Neuronal stem cell (in vitro differentiated cells): ENCODE measurements at places on chromosomes 4 and X.

- no peak for DNase-seq
Observed at GRCh38 chr4:5340991-5341451, 289.7 kb downstream of the STK32B start.

- no peak for DNase-seq
Observed at GRCh38 chrX:13688384-13688957, 457 bp upstream of the RAB9A start.

- DNase-seq = no peak
Observed at GRCh38 chr4:140448162-140448561, 20.7 kb upstream of the CLGN start.

DNA sequence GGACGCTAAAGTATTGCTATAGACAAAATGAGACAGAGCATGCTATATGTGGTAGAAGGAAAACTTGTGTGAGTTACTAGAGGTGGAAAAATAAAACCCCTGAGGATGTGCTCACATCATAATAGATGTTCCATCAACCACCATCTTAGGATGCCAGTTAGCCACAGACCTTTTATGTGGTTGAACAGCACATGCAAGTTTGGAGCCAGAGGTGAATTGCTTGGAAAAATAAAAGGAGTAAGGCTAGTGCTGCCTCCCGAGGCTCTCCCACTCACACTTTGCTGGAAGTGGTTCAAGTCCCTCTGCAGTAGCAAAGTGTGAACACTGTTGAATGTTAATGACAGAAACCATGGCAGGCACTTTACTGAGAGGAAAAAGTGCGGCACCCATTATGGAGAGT is 39.4 kb upstream of the PPARGC1A start:
- DNase-seq = no peak

- DNase-seq = no peak
Observed at GRCh38 chrX:103780336-103781061, 3.9 kb downstream of the PLP1 start.

GRCh38 chrX:132669142-132669541 is 180.3 kb upstream of the MBNL3 start:
- no peak for DNase-seq

DNA sequence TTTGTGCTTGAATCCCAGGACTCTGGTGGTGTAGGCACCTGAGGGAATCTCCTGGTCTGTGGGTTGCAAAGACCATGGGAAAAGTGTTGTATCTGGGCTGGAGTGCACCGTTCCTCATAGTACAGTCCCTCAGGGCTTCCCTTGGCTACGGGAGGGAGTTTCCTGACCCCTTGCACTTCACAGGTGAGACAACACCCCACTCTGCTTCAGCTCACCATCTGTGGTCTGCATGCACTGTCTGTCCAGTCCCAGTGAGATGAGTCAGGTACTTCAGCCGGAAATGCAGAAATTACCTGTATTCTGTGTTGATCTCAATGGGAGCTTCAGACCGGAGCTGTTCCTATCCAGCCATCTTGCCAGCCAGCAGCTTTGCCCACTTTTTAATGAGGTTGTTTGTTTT is 353.0 kb upstream of the IRS4 start:
- no peak for DNase-seq

DNA sequence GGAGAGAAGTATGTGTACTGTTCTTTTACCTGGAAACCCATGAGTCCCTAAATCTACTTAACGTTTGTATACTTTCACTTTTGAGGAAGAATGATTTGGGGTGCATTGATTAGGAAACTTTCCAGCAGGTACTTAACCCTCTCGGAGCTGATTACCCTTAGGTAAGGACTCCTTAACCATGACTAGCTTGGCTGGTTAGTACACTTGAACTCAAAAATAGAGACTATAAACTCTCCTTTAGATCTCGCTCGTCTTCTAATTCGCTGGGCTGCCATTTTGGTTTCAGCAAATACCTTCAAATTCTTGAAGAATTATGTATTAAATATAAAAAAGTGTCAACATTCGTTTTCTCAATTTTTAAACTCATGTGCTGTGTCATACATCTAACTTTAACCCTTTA is 2.0 kb downstream of the USP9X start:
- DNase-seq = no peak

DNA sequence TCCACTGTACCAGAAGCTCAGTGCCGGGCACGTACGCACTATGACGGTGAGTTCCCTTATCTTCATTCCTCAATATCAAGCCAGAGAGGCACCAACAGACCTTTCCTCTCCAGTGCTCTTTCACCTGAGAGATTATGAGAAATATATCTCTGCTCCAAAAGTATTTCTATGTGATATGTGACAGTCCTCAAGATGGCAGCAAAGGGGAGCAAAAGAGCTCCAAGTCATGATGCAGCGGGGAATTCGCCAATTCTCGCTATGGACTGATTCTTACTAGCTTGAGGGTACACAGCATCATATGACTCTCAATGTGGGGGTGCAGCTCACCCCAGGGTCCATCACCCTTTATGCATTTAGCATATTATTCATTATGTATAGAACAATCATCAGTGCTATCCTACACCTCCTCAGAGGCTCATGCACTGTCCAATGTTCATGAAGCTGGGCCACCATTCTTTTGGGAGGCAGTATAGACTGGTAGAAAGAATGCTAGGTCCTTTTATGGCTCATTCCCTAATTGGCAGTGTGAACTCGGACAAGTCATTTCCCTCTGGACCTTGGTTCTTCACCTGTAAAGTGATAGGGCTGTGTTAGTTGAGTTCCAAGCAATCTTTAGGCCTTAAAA is 12.8 kb upstream of the IQSEC2 start:
- DNase-seq = no peak

GRCh38 chr4:185261946-185262345 is 52.5 kb downstream of the SNX25 start:
- DNase-seq = no peak

DNA sequence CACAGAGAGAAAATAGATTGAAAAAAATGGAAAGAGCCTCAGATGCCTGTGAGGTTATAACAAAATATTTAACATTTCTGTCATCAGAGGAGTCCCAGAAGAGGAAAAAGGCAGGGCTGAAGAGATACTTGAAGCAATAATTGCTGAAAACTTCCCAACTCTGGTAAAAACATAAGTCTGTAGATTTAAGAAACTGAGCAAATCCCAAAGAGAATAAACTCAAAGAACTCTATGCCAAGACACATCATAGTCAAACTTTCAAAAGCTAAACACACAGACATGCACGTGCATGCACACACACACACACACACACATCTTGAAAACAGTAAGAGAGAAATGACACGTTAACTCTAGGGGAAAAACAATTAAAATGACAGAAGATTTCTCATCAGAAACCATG is 94.1 kb downstream of the SLC16A2 start:
- DNase-seq = no peak

DNA sequence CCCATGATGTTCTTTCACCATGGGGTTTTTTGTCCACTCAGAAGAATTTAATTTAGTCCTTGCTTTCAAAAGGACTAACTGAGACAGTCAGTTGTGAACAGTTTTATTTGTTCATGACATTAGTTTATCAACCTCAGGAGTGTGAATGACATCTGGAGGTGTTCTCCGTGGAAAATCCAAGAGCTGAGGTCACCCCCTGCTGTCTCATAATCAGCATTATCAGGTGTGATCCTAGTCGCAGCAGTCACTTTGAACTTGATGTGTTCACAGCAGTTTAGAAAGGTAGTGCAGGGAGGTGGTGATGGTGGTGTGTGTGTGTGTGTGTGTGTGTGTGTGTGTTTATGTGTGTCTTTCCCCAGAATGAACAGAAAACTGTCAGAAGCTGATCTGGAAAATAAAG is 1760.8 kb upstream of the PCDH10 start:
- no peak for DNase-seq

- DNase-seq = no peak
Observed at GRCh38 chr4:106687026-106687425, 318.4 kb upstream of the GIMD1 start.

DNA sequence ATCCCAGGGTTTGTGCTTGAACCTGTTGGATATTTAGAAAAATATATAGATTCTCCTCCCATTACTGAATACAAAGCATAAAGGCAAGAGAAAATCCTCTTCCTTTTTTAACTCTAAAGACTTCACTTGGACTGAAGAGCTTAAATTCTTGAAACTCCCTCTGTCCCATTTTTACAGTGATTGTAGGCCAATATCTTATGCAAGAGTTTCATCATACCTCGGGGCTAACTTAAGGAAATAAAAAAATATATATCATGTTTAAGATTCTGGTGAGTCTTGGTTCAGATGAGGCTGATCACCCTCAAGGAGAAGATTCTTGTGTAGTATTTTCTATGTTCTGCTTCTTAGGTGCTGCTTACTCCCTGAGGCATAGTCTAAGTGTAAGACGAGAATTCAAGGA is 1449.6 kb downstream of the C4orf33 start:
- DNase-seq = no peak

DNA sequence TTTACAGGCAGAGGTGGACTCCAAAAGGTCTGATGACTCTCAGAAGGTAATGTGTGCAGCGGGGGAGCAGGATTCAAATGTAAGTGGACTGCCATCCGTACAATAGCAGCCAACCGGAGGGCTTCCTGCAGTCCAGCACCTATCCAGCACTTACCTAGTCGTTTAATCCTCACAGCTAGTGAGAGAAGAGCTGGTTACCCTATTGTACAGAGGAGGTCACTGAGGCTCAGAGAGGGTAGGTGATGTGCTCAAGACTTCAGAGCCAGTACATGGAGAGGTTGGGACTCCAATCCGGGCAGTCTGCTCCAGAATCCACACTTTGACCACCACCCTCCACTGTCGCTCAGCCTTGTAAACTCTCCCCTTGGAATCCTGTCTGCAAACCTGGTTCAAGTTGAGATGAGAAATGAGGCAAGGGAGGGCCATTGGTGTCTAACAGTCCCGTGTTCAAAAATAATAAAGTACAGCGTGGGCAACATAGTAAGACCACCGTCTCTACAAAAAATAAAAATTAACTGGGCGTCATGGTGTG is 22.5 kb upstream of the JAKMIP1 start:
- DNase-seq = peak; percentile 33

GRCh38 chr4:163624727-163625126 is 130.2 kb downstream of the TMA16 start:
- DNase-seq = no peak

DNA sequence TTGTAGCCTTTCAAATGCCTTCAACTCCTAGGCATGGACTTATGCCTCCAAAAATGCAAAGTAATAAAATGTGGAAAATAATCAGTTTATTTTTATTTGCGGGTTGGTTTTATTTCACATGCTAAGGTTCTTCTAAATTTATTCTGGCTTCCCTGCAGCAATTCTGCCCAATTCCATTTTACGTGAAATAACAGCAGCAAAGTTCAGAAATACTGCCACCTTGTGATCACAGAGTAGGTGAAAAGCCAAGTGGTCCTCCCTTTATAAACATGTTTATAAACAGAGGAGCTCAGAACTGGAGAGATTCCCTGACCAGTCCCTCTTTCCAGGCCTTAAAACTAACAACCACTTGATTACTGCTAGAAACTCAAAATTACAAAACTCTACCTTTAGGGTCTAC is 14.7 kb upstream of the DCHS2 start:
- peak; percentile 27 for DNase-seq

DNA sequence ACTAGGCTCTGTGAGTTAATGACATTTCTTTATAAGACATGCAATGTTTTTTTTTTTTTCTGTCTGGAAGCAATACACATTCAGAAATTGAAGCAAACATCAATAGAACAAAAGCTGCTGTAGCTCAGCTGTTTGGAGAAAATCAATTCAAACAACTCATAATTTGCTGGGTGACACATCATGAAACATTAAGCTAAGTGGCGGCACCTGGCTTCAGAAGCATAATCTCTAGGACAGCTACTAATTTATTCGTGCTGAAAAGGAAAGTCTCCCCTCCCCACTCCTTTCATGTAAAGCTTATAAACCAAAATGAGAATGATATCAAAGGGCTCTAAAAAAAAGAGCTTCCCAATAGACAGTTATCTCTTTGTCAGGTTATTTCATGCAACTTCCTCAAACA is 73.9 kb downstream of the LUZP4 start:
- DNase-seq = no peak

DNA sequence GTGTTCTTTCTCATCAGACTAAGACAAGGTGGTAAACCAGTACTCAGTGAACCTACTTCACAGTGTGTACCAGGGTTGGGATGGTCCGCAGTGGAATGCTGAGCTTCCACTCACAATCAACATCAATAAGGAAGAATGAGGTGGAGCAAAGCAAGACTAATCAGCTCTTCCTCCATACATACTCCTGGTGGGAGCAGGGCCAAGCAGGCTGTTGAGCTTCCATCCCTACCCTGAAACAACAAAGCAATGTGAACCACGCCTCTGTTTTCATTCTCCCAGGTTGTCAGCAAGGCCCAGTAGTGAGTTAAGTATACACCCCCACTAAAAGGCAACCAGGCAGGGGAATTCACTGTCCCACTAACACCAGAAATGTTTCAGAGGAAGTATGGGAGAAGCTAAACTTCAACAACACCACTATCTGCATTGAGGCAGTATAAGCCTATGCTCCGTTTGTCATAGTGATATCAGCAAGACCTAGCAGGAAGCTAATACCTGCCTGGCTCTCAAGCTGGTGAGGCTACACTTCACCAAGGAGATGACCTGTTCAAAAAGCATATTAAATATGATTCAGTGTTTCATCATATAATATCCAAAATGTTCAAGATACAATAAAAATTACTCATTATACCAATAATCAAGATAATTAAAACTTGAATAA is 109.5 kb downstream of the DDX60 start:
- DNase-seq = no peak

- DNase-seq = no peak
Observed at GRCh38 chrX:116961872-116962582, 499.3 kb upstream of the CT83 start.

DNA sequence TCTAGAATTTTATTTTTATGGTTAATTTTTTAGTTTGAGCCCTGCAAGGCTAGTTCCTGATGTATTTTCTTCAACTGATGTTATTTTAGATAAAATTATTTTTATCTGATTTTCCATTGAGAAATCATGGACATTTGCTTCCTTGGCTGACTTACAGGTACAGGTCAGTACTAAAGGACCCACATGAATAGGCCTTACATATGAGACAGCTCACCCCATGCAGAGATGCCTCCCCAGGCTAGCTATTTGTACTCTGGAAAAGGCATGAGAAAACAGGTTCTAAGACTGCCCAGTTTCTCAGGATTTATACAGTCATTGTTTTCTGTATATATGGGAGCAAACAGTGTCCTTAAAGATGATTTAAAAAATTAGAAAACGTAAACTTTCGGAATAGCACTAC is 255.5 kb downstream of the BMPR1B start:
- DNase-seq = no peak

DNA sequence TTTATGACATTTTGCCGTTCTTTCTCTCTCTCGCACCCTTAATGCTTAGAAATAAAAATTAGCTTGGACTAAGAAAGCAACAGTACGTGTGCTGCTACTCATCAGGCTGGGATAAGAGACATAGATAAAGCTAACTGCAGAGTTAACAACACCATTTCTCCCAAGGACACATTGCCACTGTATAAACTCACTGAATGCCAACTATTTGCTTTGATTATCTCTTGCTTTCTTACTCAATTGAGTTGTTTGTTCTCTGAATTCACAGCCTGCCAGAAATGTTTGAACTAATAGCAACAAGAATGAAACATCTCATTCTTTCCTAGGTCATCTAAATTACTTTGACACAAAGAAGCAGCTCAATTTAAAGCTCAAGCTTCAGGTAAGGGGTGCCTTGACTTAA is 34.6 kb downstream of the F8 start:
- DNase-seq = no peak
